Renal cortical epithelial cell (primary cell): ENCODE measurements at places on chromosomes 4 and X.
A peak's percentile ranks its signal among the peaks of the same experiment; 100 is the strongest.

DNA sequence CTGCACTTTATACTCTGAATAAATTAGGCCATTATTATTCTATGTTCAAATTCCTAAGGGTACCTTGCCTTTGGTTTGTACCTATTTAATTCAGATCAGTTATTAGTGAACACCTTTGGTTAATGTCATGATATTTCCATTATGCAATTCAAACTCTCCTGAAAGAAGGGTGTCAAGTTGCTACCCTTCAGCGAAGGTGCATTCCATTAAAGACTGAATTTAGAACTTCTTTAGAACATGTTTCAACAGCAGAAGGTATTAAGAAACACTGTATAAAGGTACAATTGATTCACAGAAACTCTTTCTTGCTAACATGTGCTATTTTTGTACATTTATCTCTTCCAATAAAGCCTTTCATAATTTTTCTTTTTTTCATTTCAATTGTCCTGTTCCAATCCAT lies 1545.4 kb upstream of the PCDH10 start:
- no peak for DNase-seq

DNA sequence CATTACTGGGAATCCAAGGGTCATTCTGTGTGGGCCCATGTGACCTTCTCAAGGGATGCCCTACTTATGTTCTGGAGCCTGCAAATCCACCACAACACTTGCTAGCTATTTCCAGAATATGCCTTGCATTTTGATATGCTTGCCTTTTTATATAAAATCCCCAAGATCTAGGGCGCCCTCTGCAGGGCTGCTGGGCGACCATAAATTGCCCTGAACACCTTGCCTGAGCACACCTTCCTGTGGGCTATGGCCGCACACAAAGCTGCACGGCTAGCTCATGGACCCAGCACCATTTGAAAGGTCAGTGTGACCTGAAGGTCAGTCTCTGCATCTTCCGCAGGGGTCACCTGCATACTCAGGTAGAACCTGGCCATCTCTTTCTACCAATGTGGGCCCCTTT lies 311.7 kb downstream of the NLGN4X start:
- DNase-seq = no peak

DNA sequence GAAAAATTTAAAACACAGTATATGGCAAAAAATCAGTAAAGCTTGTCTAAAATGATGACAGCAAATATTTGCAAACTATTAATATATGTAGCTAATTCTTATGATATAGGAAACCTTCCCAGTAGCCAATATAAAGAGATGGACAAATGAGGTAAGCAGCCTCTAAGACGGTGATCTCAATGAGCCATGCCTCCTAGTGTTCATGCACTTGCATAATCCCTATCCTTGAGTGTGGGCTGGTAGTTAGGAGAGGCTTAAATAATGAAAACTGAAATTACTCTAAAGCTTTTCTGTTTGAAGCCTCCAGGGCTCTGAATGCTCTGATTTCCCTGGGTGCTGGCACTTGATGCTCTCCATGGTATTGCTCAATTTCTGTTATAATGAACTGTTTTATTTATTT lies 24.6 kb upstream of the ARMCX4 start:
- DNase-seq = no peak

DNA sequence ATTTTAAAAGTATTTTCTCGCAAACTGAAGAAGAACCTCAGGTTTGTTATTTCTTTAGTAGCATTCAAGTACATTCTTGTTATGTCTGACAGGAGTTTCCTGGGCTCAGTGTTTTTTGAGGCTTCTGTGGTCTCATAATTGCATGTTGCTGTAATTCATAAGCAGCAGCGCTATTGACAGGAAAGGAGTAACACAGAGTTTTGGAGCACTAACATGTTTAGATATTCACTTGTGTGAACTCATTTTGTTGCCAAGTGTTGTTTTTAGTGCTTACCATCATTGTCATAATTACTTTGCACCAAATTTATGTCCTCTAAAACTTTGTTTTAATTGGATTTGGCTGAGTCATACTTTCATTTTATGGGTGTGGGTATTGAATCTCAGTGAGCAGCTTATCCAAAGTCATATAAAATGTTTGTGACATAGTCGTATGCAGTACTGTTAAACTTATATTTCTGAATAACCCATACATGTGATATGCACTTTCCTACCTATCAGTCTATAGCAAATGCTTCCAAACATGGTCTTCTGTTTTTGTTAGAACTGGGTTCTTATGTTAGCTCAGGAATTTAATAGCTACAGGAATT lies 358.7 kb upstream of the CTSO start:
- peak; percentile 52 for DNase-seq

- DNase-seq = no peak
Observed at GRCh38 chr4:14237911-14238310, 610.4 kb upstream of the BOD1L1 start.

- DNase-seq = peak; percentile 10
Observed at GRCh38 chr4:187480146-187481145, 515.1 kb upstream of the ZFP42 start.

- no peak for DNase-seq
Observed at GRCh38 chr4:121796283-121796682, 4.8 kb upstream of the EXOSC9 start.

DNA sequence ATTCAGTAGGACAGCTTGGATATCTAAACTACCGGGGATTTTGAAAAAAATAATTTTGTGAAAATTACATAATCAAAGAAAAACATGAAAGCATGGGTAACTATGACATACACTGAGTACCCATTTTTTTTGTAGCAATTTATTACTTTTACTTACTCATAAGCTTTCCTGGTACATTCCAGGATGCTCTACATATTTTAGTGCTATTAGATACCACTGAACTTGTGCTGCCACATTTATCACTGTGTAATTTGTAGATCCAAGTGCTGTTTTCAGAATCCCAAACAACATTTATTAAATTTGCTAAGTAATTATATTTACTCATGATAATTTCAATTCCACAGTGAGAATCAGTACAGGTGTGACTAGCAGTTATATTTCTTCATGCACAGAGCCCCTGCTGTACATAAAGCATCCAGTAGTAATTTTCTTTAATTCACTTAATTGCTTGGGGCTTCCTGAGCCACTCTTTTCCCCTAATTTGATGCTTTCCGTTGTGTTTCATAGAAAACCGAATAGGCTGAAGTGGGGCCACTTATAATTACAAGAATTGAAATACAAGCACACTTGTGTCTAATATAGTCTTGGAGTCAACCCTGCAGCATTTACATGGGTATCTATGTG lies 2254.4 kb downstream of the ARAP2 start:
- no peak for DNase-seq

DNA sequence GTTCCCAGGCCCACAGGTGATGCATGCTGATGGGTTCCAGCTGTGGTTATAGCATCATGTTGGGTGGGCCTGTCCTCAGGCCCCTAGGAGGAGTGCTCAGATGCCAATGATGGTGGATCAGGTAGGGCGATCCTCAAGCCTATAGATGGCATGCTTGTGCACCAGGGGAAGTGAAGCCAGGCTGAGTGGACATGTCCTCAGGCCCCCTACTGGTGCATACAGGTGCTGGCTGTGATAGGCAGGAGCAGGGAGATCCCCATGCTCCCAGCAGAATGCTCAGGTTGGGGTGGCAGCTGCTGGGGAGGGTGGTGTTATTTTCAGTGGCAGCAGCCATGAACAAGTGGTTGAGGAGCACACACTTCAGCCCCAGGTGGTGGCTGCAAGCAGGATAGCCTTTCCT lies 96.0 kb downstream of the SMARCA1 start:
- no peak for DNase-seq

GRCh38 chr4:96543346-96543745 lies 703.5 kb downstream of the PDHA2 start:
- no peak for DNase-seq

GRCh38 chr4:68985442-68985841 lies 33.8 kb upstream of the UGT2A3 start:
- DNase-seq = no peak

DNA sequence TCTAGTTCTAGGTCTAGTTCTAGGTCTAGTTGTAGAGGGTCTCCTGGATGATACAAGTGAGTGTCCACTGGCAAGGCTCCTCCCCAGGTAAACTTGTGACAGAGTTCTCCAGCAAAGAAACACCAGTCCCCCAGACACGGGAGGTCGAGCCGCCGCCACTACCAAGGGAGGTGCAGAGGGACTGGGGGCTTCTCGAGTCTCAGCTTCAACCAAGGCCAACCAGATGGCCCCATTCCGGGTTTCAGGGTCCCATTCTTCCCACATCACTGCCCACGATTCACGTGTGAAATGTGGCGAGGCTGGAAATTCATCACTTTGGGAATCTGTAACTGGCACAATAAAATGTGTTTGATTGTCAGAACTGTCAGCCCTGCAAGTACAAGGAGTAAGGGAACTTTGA lies 37.5 kb downstream of the TKTL1 start:
- no peak for DNase-seq

- no peak for DNase-seq
Observed at GRCh38 chr4:158724637-158725036, 1.4 kb upstream of the PPID start.
